ENCODE measurements at places on chromosomes 12 and 14. TPM values are rescaled to one million over a fixed set of nuclear protein-coding genes. Genes with fewer than 3 reads are reported as not detected.

Gene YAF2
- total RNA-seq = 24.3 TPM

Gene NPC2
- total RNA-seq = 351 TPM

- no peak for DNase-seq
Measured at GRCh38 chr12:38776647-38777046, 128.7 kb downstream of the CPNE8 start.

- no peak for DNase-seq
Measured at GRCh38 chr14:68719634-68720384, 73.1 kb downstream of the ZFP36L1 start.

DNA sequence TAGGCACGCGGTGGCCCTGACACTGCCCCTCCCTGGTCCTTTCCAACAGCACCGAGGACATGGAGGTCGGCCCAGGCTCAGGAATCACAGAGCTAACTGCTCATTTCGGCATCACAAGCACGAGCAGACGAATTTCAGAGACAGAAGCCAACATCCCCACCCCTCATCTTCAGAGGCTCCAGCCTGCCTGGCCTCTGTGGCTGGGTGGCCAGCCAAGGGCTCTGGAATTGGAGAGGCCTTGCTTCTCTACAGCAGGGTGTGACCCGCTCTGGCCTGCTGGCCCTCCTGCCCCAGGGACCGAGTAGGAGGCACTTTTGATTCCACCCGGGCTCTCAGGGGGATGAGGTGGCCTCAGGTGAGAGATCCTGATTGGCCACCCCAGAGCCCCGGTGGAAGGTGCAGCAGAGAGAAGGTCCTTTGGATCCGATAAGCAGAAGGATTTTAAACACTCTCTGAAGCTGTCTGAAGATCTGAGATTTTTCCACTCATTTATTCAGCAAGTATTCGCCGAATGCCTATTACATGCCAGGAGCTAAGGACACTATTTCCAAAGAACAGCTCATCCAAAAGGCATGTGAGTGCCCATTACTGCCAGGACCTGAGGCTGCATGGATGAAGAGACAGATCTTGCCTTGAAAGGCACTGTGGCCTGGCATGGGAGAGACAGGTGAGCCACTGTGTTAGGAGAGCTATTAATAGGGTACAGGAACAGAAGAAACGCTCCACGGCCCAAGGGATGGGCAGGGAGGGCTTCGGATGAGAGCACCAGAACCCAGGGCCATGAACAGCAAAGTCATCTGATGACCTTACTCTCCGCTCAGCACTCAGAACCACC lies 10.2 kb downstream of the BAG5 start:
- no peak for DNase-seq

GRCh38 chr14:81169267-81169666 lies 51.5 kb downstream of the GTF2A1 start:
- DNase-seq = no peak

DNA sequence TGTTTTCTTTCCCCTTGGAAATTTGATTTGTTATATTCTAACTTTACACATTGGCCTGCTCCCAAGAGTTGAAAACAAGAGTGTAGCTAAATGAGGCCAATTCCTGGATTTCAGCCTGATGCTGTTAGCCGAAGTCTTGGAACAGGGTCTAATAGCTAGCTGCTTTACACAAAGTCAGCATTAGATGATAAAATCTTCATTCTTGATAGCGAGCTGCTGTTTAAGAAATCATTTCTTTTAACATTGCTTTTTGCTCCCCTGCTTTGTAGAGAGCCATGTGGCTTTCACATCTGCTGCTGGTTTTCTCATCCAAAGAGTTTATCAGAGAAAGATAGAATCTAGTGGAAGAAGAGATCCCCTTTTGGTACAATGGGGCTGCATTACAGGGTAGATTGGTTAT lies 22.3 kb downstream of the FBXW8 start:
- no peak for DNase-seq

DNA sequence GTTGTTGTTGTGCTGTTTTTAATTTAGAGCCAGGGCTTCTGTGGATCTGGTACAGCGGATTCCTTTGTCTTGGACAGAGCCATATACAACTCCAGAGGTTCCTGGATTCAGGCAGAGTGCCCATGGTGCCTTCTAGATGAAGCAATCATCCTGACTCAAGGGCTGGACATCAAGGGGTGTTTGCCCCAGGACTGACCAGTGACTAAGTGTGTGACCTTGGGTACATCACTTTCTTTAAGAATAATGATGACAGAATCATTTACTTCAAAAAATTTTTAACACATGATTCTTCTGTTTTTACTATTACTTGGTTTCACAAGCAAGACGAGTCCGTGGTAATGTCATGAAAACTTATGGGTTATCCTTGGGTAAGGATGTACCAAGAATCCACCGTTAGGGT lies 397.3 kb downstream of the ZFP36L1 start:
- DNase-seq = no peak

DNA sequence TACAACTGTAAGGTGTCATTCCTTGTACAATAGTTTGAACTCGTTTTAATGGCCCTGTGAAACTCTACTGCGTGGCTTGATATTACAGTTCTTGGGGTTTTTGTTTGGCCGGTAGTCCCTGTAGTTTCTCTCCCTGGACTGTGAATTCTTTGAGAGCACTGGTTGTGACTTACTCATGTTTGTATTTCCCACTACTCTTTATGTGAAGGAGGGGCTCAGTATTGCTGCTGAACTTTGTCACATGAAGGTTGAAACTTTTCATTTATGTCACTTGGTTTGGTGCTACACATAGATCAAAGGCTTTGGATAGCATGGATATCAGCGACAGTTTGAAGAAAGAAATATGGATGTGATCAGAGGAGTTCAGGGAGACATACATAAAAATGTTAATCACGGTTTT lies 1.5 kb upstream of the POU6F1 start:
- no peak for DNase-seq

GRCh38 chr12:107228076-107228475 lies 134.7 kb upstream of the CRY1 start:
- DNase-seq = no peak

DNA sequence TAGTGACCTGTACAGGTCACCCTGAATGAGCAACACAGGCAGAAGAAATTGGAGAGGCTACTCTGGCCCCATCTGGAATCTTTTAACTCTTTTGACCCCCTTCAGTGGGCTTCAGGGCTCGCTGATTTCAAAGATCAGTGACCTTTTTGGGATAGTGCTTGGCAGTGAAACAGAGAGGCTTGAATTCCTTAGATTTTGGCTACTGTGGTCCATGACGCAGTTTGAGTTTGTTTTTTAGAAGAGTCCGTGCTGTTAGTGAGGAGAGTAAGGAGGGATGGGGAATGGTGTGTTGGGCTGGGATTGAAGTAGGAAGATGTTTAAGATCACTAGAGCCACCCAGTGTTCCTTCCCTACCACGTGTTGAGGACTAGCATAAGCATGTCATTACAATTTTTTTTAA lies 16.5 kb downstream of the TMEM30B start:
- DNase-seq = no peak

Measured in upper lobe of left lung (tissue), 6 donors.